NCI-H187 (cell line): ENCODE measurements at places on chromosomes 2 and 18.

DNA sequence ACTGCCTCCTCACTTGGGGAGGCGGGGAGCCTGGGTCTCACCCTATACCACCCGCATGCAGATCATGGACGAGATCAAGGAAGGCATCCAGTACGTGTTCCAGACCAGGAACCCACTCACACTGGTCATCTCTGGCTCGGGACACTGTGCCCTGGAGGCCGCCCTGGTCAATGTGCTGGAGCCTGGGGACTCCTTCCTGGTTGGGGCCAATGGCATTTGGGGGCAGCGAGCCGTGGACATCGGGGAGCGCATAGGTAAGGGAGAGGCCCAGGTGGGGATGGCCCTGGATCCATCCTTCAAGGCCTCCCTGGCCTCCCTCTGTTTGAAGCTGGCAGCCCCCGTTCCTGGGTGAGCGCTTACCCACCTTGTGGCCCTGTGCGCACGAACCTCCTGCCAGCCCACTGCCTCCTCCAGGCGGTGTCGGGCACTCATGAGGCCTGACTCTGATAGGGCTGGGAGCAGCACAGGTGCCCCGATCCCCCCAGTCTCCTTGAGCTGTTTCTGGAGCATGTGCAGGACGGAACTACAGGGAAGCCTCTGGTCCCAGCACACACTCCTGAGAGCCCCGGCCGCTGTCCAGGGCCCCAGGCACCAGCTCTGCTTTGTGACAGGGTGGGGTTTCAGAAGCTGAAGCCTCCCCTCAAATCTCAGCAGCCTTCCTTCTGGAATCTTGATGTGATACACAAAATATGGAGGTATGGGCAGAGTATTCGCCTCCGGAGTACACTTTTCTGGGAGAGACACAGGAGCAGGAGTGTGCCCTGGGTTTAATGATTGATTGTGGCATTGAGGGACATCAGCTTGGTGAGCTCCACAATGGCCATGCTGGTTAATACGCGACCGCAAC lies 708 bp downstream of the AGXT start:
- DNase-seq, result no peak

DNA sequence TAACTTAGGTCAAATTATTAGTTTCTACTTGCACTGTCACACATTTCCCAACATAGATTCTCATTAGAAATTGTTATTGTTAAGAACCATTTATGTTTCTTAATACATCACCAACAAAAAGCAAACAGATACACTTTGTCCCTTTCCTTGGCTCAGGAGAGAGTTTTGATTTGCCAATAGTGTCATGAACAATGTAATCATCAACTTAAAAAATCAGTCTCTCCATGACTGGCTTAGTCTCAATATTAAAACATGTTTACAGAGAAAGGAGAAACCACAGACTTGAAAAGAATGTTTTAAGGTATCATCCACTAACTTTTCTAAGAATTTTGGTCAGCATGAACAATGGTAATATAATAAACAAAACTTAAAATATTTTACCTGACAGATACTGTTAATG lies 416.5 kb upstream of the KCNH7 start:
- DNase-seq, result no peak

DNA sequence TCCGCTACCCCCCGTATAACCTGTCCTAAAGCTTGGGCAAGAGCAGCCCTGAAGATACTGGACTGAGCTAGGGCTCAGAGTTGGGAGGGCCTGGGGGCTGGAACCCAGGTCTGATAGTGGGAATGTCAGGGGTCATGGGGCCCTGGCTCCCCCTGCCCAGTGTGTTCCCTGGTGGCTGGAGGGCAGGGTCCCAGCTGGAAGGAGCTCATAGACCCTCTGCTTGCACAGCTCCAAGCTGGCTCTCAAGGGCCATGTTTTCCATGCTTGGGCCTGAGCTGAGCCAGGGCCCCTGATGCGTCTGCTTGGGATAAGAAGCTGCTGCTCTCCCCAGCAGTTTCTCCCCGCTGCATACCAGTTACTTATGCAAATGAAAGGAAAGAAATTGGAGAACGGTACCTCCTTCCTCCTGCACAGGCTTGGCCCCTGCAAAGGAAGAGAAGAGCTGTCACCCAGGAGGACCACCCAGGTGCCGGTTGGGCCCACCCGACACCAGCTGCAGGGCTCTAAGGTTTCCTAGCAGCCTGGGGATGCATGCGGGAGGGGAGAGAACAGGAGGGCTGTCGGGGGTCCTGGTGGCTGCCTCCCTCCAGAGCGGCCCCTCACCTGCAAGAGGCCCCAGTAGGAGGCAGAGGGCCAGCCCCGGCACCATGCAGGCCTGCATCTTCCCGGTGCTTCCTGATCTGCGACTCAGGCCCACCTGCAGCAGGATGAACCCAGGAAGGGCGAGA lies 628 bp downstream of the OTOS start:
- DNase-seq, result peak; percentile 3

- DNase-seq, result no peak
Measured at GRCh38 chr2:191335875-191336464, 90.8 kb downstream of the MYO1B start.

GRCh38 chr2:27920148-27920885 lies 29.8 kb downstream of the BABAM2 start:
- no peak for DNase-seq

- no peak for DNase-seq
Measured at GRCh38 chr2:171281110-171281509, 120.4 kb upstream of the TLK1 start.

- DNase-seq, result no peak
Measured at GRCh38 chr2:175404839-175405238, 223.3 kb upstream of the ATP5MC3 start.

DNA sequence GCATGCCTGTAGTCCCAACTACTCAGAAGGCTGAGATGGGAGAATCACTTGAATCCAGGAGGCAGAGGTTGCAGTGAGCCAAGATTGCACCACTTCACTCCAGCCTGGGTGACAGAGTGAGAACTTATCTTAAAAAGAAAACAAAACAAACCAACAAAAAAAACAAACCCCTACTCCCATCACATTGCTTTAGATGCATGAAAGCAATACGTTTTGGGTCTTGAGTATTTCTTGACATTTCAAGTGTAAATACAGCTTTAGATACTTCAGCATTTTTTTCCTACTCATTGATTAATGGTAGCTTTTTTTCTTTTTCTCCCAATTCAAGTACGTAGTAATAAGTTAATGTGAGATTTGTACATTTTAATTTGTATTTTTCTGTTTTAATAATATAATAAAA lies 20.3 kb downstream of the RASGRP3 start:
- no peak for DNase-seq

- no peak for DNase-seq
Measured at GRCh38 chr18:58662118-58662517, 9.1 kb upstream of the MALT1 start.

GRCh38 chr18:48703418-48703817 lies 164.6 kb downstream of the CTIF start:
- DNase-seq, result no peak

DNA sequence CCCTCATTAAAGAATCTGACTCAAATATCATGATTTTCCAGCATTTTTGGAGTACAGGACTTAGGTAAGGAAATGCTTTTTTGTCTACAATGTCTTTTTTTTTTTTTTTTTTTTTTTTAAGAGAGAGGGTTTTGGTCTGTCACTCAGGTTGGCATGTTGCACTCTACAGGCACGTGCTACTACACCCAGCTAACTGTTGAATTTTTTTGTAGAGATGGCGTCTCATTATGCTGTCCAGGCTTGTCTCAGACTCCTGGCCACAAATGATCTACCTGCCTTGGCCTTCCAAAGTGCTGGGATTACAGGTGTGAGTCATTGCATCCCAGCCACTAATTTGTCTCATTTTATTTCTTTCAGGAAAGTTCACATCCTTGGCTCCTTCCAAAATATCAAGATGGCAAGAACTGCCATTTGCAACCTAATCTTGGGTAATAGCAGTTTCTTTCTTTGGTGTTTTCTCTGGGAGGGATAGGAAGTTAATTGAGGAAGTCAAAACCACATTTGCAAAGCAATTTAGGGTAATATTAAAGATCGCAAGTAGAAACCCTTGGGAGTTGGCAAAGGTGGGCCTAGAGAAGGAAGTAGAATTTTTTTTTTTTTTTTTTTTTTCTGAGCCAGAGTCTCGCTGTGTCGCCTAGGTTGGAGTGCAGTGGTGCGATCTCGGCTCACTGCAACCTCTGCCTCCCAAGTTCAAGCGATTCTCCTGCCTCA lies 15.5 kb downstream of the PNO1 start:
- DNase-seq, result no peak

DNA sequence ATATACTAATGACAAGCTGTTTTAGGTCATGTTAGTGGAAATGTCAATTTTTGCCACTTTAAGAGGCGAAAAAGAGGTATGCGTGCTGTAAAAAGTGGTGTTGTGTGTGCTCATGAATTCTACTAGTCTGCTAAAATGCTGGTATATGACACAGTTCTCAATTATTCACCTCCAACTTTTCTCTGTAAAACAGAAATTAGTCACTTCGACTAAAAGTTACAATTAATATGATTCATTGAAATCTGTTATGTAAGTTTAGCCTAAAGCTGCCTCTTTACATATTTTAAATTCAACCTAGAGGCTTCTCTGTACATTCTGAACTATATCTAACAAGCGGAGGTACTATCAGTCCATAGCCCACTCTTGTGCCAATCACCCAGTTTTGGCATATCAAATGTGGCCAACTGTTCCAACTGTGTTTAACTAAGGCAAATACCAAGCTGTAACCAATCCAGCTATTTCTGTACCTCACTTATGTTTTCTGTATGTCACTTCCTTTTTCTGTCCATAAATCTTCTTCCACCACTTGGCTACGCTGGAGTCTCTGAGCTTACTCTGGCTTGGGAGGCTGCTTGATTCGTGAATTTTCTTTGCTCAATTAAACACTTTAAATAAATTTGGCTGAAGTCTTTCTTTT lies 20.8 kb downstream of the BAZ2B start:
- DNase-seq, result no peak

- no peak for DNase-seq
Measured at GRCh38 chr2:189899101-189899500, 114.9 kb downstream of the PMS1 start.

GRCh38 chr2:240422658-240423329 lies 12.7 kb upstream of the GPC1 start:
- no peak for DNase-seq

DNA sequence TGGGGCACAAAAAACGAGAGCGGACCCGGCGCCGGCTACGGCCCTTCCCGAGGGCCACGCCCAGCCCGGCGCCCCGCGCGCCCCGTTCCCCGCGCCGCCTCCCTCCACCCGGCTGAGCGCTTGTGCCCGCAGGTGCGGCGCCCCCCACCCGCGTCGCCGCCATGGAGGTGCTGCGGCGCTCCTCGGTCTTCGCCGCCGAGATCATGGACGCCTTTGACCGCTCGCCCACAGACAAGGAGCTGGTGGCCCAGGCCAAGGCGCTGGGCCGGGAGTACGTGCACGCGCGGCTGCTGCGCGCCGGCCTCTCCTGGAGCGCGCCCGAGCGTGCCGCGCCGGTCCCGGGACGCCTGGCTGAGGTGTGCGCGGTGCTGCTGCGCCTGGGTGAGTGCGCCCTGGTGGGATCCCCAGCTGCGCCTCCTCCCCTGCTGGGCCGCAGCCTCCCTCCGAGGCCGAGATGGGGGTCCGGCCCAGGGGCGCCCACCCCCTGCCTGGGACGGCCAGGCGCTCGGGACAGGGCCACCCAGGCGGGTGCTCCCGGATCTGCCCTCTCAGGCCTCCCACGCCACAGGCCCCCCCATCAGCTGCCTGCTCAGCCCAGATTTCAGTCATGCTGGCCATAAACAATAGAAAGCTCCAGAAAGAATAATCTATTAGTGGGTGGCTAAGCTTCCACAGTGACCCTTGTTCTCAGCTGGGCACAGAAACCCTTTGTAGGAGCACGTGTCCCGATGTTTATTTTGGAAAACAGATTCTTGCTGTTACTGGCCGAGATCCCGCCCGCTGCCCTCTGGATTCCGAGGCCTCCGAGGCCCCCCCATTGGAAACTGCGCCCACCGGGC lies 997 bp downstream of the BOK start:
- DNase-seq, result no peak

DNA sequence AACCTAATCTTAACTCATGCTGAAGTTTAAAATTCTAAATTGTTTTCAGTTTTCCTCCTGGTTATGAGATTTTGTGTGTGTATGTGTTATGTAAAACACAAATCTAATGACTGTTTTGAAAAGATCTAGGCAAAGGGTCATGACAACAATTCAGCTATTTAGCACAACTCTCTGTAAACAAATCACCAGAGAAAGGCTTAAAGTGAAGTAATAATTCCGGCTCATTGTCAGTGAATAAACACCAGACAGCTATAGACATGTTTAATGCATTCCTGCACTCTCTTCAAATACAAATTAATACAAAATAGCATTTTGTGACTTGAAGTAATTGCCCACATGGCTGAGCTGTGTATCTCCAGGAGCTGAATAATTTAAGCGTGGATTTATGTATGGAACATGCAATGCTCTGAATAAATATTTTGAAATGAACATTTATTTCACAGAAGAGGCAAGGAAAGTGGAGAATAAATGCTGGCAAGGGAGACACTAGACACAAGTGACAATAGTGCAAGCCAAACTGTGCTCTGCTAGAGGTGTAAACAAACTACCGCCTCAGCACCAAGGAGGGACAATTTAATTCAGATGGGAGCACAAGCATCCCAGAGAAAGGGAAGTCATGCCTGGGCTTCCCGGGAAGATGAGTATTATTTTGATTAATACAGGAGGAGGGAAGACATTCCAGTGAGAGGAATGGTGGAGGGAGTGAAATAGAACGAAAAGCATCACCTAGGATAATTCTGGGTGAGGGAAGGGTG lies 133.6 kb upstream of the XPO1 start:
- no peak for DNase-seq

DNA sequence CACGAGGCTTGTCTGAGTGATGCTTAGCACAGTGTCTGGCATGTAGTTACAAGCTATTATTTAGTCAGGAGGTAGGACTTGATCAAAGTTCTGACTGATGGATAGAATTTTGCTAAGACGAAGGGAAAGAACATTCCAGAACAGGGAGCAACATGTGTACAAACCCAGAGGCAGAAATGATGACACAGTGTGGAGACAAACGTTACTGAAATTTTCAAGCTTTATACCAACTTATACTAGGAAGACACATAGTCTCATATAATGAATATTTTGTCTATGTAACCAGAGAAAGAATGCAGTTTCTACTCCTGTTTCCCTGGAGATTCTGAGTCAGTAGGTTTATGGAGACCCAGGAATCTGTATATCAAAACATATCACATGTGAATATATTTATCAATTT lies 123.4 kb downstream of the FAM124B start:
- DNase-seq, result no peak
